ENCODE measurements at places on chromosomes 11 and 22.
A peak's percentile ranks its signal among the peaks of the same experiment; 100 is the strongest.

- no peak for DNase-seq
Measured at GRCh38 chr11:61949169-61950034, 749 bp upstream of the BEST1 start.

DNA sequence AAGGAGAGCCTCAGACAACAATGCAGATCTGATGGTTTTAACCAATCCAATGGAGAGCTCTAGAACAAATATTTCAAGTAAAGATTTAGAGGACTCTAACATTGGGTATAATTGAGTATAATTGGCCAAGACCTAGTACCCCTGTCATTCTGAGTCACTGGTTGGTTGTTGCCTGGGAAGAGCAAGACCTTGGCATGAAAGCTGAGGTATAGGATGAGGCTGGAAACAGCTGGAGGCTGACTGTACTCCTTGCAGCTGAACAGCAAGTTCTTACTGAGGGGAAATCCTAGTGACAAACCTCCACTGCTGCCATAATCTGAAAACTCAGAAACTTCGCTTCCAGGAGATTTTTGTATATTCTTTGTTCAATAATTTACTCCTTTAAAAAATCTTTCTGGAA, 54.3 kb upstream of the MUC15 start:
- DNase-seq: no peak

- DNase-seq: no peak
Measured at GRCh38 chr22:19615001-19615461, 90.8 kb upstream of the CLDN5 start.

GRCh38 chr22:40314041-40314440, 32.3 kb upstream of the ADSL start:
- DNase-seq: no peak

- no peak for DNase-seq
Measured at GRCh38 chr11:665062-665703, 28.1 kb downstream of the DRD4 start.

- no peak for DNase-seq
Measured at GRCh38 chr11:109304159-109304558, 117.8 kb upstream of the C11orf87 start.

DNA sequence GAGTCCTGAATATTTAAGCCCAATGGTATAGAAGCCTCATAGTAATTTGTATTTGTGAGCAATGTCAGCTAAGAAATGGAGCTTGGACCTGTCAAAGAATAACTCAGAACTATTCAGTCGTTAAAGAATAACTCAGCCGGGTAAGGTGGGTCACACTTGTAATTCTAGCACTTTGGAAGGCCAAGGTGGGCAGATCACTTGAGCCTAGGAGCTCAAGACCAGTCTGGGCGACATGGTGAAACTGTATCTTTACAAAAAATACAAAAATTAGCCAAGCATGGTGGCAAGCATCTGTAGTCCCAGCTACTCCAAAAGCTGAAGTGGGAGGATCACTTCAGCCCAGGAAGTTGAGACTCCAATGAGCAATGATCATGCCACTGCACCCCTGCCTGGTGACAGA, 1526.5 kb downstream of the LRRC4C start:
- DNase-seq: no peak

- DNase-seq: no peak
Measured at GRCh38 chr22:46578251-46578823, 40.9 kb upstream of the CELSR1 start.

DNA sequence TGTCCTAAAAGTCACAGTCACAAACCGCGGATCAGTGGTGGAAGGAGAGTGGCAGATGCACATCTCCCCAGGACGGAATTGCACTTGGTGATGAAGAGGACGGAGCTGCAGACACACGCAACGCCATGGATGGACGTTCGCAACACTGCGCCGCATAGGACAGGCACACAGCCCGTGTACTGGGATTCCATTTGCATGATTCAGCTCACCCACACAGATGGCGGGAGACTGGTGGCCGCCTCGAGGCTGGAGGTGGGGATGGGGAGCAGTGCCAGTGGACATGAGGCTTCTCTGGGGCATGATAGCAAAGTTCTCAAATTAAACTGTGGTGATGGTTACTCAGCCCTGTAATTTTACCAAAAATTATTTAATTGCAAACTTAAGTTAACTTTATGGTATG, 37.4 kb downstream of the DUSP8 start:
- no peak for DNase-seq

GRCh38 chr22:47088480-47089158, 326.2 kb downstream of the TBC1D22A start:
- no peak for DNase-seq

GRCh38 chr11:30786256-30787110, 200.3 kb upstream of the MPPED2 start:
- no peak for DNase-seq

- no peak for DNase-seq
Measured at GRCh38 chr11:85685125-85685819, 723 bp downstream of the CCDC89 start.

- DNase-seq: no peak
Measured at GRCh38 chr11:122210367-122210997, 94.5 kb upstream of the BLID start.

DNA sequence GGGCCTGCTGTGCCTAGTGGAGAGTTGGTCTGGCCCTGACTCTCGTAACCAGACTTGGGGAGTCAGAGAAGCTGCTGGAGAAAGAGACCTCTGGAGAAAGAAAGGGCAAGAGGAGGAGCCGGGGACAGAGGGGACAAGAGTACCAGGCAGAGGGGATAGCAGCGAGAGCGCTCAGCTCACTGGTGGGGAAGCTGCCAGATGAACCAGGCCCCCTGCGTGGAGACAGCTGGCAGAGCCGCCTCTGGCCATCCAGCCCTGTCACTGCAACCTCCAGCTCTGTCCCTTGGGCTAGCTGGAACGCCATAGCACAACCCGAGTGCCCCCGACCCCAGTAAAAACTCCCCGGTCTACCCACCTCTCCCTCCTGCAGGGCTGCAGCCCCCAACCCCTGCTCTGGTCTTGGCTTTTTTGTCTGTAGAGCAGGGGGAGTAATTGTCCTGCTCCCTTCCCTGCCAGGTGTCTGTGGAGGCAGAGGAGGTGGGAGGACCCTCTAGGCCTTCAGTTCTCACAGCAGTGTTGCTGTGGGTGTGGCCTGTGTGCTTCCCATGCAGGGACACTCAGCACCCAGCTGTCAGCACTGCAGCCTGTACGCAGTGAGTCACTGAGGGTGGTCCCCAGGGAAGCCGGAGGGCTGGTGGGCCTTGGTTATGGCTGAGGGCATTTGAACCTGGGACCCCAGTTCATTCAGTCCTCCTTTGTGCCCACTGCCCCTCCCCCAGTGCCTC, 4.8 kb upstream of the SUN2 start:
- no peak for DNase-seq

DNA sequence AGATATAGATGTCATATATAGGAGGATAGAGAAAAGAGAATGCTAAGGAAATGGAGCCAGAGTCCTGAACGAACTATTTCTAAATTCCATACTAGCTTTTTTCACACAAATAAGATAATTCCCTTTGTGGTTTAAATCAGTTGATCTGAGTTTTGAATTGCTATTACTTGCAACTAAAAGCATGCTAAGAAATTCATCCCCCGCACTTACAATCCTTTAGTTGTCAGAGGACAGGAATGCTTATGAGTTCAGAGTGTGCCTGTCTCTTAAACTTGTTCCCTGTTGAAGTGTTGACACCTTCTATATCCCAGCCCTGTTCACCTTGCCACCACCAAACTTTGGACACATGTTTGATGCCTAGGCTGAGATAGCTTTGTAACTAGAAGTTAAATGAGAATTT, 406.2 kb downstream of the METTL15 start:
- no peak for DNase-seq

- DNase-seq: peak; percentile 65
Measured at GRCh38 chr11:72471005-72471898, 36.9 kb upstream of the CLPB start.

- DNase-seq: no peak
Measured at GRCh38 chr11:43404836-43405479, 46.2 kb downstream of the TTC17 start.

DNA sequence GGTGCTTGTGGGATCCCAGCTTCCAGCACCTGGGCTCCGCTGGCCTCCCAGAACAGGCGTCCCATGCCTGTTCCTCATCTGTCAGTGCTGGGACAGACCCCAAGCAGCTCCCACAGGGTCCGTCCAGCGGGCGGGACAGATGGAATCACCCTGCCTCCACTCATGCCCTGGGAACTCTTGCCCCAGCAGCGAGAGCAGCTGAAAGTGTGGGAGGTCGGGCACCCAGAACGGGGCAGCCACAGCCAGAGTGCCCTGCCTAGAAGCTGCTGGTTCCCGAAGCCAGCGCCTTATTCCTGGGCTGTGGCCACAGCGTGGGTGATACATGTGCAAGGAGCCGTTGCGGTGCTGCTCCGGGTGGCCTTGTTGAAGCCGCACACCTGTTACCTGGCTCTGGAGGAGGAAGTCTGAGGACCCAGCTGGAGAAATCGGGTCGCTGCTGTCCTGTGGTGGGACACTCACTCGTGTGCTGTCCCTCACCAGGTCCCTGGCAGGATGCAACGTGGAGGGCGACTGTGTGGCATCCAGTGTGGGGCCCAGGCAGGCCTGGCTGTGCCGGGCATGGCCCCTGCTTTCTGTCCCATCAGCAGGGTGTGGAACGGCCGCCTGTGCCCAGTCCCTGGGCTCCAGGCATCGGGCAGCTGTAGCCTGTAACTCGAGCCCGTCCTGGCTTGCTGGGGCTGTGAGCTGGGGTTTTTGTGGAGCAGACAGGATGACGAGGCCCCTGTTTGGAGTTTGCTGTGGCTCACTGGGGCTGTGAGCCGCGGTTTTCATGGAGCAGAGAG, 16.2 kb downstream of the GRAMD4 start:
- no peak for DNase-seq

- peak; percentile 84 for DNase-seq
Measured at GRCh38 chr11:47216121-47216798, 1.5 kb downstream of the DDB2 start.

- DNase-seq: peak; percentile 76
Measured at GRCh38 chr11:48107188-48107704, 109.4 kb upstream of the OR4B1 start.

GRCh38 chr11:68002575-68002937, 1.3 kb downstream of the UNC93B1 start:
- no peak for DNase-seq

DNA sequence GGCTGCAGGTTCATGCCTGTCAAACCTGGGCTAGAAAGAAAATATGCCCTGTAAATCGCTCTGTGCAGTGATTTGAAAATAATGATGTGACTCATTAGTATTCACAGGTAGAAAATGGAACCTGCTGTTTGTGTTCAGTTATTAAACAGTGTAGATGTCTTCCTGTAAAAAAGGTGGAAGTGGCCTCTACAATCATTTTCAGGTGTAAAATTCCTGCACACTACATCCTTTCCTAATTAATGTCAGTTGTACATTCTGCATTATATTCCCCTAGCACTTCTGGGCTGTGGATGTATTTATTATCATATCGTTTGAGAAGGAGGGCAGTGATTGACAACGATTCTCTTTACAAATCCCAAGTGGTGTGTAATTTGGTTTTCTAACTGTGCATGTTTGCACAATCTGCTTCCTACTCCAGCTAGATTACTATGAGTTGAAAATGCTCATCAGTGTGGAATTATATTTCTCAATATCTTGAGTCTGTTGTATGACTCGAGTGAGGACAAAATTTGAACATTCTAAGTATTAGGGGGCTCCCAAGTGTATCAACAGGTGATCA, 454.0 kb upstream of the DDI1 start:
- no peak for DNase-seq

DNA sequence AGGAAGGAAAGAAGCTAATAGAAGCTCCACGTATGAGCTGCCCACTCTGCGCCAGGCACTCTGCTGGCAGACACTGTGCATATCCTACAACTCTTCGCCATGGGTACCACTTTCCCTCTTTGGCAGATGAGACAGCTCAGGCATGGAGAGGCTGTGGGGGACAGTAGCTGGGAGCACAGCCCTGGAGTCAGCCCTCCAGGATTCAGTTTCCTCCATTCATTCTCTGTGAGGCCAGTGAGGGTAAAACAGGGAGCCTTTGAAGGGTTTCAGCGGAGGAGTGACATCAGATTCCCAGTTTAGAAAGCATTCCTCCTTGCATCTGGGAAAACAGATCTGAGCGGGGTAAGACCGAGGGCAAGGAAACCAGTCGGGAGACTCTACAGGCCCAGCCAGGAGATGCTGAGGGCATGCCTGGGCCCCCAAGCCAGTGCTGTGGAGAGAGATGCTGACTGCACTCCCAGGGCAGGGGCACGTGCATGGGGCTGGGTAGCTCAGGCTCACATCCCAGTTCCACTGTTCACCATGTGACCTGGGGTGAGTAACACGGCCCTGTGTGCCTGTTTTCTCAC, 58.3 kb upstream of the EMID1 start:
- no peak for DNase-seq
